A549 treated with Mapracorat at 1 μM for 4 hours (cell line): ENCODE measurements at places on chromosomes 1 and 21. TPM values are rescaled to one million over a fixed set of nuclear protein-coding genes. Genes with fewer than 3 reads are reported as not detected.

Gene ANGPTL3
- not detected in 5 replicates for total RNA-seq

Gene CYP4Z1
- not detected in 5 replicates for total RNA-seq

Gene PEAR1
- total RNA-seq, result 6.3 to 8.1 TPM (median 7.2 TPM) in 5 replicates

Gene B3GALNT2
- total RNA-seq, result 15.2 to 22.1 TPM (median 17.0 TPM) in 5 replicates

Gene ZNF648
- total RNA-seq, result not detected in 5 replicates

Gene C4BPB
- total RNA-seq, result 1.4 to 1.9 TPM (median 1.8 TPM) in 5 replicates

Gene CELA3B
- not detected in 5 replicates for total RNA-seq

Gene POU3F1
- total RNA-seq, result not detected in 5 replicates

Gene TLCD4
- total RNA-seq, result 5.1 to 12.4 TPM (median 10.1 TPM) in 5 replicates

Gene CLCA1
- not detected in 5 replicates for total RNA-seq

Gene CBR3
- total RNA-seq, result 10.7 to 14.1 TPM (median 13.5 TPM) in 5 replicates

Gene TMPRSS2
- 0.10 to 0.27 TPM (median 0.21 TPM) in 4 of 5 replicates, not detected in the other for total RNA-seq

Gene CFAP107
- total RNA-seq, result not detected in 5 replicates

Gene PAQR6
- 3.3 to 5.1 TPM (median 4.0 TPM) in 5 replicates for total RNA-seq

Gene SHE
- 0.07 to 0.13 TPM (median 0.10 TPM) in 5 replicates for total RNA-seq

Gene RPS27
- total RNA-seq, result 4,081 to 8,275 TPM (median 4,317 TPM) in 5 replicates

Gene CEP170
- total RNA-seq, result 22.0 to 29.6 TPM (median 26.5 TPM) in 5 replicates

Gene UHMK1
- total RNA-seq, result 14.9 to 19.9 TPM (median 18.7 TPM) in 5 replicates

Gene LCE3E
- 0.30 to 0.54 TPM in 2 of 5 replicates, not detected in the others for total RNA-seq

Gene TACSTD2
- not detected in 5 replicates for total RNA-seq

Gene HNRNPU
- total RNA-seq, result 324 to 427 TPM (median 342 TPM) in 5 replicates

Gene AMY2A
- total RNA-seq, result not detected in 5 replicates

Gene ATP1A4
- total RNA-seq, result not detected in 5 replicates

Gene CFHR5
- total RNA-seq, result not detected in 5 replicates

Gene KIAA0040
- total RNA-seq, result 0.64 to 1.1 TPM (median 0.78 TPM) in 5 replicates

Gene CACHD1
- 1.3 to 1.7 TPM (median 1.4 TPM) in 5 replicates for total RNA-seq

Gene LORICRIN
- not detected in 5 replicates for total RNA-seq

Gene TMPRSS15
- not detected in 5 replicates for total RNA-seq

Gene ADCY10
- 0.04 to 0.21 TPM (median 0.04 TPM) in 3 of 5 replicates, not detected in the others for total RNA-seq

Gene PDZK1
- 0.72 to 1.1 TPM (median 0.83 TPM) in 5 replicates for total RNA-seq

Gene SLC9C2
- not detected in 5 replicates for total RNA-seq
